ENCODE measurements at places on chromosomes 6 and 20. TPM values are rescaled to one million over a fixed set of nuclear protein-coding genes. Genes with fewer than 3 reads are reported as not detected.

DNA sequence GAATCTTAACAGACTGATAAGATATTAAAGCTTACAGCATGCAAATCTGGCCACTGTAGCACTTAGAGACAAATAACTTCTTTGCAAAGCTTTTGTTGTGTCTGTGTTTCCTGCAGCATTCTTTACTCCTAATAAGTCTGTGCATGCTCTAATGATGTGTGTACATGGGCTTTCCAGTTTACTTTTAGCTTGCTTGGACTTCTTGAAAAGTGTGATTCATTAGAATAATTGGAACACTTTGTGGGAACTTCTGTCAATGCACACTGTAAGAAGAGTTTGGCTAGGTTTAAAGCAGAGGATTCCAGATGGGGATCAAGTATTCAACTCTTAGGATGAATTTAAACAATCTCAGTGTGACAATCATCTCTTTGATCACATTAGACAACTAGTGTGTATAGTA, 22.1 kb upstream of the TINAG start:
- H3K4me1 ChIP-seq = peaks cover 4% of the 10 kb centered on the region
- H3K36me3 ChIP-seq = no peaks in the 10 kb centered on the region
- H3K27me3 ChIP-seq = no peaks in the 10 kb centered on the region
- peak; percentile 66 for DNase-seq

GRCh38 chr20:8267009-8267408, 134.9 kb downstream of the PLCB1 start:
- H3K27me3 ChIP-seq = no peaks in the 10 kb centered on the region
- H3K4me3 ChIP-seq = no peak overlapping the region
- no peak overlapping the region for H3K27ac ChIP-seq
- H3K36me3 ChIP-seq = no peaks in the 10 kb centered on the region
- no peak for DNase-seq
- no peaks in the 10 kb centered on the region for H3K4me1 ChIP-seq

DNA sequence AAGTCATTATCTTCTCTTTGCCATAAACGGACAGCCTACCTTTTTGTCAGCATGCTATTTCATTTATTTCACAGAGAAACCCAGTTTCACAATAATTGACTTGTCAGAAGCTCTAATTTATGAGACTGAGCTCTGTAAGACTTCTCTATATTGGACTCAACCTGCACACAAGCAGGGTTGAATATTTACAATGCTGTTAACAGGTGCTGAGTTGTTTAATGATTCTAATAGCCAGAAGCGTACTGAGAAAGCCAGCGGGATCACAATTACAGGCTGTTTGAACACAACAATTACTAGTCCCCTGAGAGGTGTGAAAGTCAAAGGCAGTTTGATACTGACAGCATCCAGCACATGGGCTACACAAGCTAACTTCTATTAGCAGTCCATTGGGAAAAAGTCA, 128.2 kb upstream of the SIM1 start:
- H3K36me3 ChIP-seq = peaks cover 9% of the 10 kb centered on the region
- H3K4me3 ChIP-seq = no peak overlapping the region
- H3K27me3 ChIP-seq = no peaks in the 10 kb centered on the region
- no peak for DNase-seq

DNA sequence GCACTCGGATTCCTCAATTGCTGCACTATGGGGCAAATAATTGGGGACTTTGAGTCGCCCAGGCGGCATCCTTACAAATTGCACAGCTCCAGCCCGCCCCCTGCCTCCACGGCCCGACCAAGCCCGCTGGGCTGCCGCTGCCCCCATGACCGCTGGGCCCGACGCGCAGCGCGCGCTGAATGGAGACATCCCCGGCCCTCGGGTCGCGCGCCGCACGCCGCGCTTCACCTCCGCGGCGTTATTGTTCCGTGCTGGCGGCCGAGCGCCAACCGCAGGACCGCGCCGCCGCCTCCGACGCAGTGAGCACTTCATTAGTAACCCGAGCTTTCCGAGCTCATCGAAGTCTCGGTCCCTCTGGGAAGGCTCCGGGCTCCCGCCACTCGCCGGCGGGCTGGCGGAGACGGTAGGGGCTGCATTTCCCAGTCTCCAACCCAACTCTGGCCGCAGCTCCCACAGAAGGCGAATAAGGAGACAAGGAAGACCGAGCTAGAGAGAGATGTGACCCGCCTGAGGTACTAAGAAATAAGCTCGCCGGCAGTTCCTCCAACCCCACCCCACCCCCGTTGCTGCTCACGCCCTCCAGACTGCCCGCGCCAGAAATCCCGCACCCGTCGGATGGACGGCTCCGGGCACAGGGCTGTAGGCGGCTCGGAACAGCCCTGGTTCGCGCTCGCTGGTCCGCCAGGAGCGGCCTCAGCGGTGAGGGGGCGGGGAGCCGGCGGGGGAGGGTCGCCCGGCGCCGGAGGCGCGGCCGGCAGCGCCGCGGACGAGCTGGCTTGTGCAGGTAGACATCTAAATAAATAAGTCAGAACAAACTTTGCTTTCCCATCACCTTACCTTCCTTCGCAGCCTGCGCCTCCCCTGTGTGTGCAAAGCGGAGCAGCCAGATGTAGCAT, 703 bp downstream of the EPHA7 start:
- no peak overlapping the region for H3K27ac ChIP-seq
- peak; percentile 27 for DNase-seq
- peaks cover 8% of the 10 kb centered on the region for H3K4me1 ChIP-seq
- H3K4me3 ChIP-seq = peak overlapping the region; percentile 78
- no peaks in the 10 kb centered on the region for H3K36me3 ChIP-seq

C20orf141 gene
- total RNA-seq = not detected

- no peaks in the 10 kb centered on the region for H3K36me3 ChIP-seq
- H3K27me3 ChIP-seq = no peaks in the 10 kb centered on the region
- no peaks in the 10 kb centered on the region for H3K4me1 ChIP-seq
Observed at GRCh38 chr6:144782634-144783033, 497.5 kb downstream of the UTRN start.

GRCh38 chr6:101516578-101516977, 123.1 kb downstream of the GRIK2 start:
- no peaks in the 10 kb centered on the region for H3K36me3 ChIP-seq
- H3K27ac ChIP-seq = no peak overlapping the region
- DNase-seq = no peak
- H3K27me3 ChIP-seq = no peaks in the 10 kb centered on the region
- H3K4me1 ChIP-seq = no peaks in the 10 kb centered on the region

DNA sequence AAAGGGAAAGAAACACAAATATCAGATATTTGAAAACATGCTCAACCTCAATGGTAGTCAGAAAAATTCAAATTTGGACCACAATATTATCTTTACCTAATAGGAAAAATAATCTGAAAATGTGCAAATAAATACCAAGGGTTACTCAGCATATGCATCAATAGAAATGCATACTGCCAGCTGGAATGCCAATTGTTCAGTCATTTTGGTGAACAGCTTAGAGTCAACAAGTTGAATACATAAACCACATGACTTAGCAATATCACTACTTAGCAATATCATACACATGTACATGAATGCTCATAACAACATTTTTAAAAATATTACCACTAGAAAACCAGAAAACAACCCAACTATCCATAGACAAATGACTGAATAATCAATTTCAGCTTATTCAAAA, 212.7 kb downstream of the PTPRK start:
- no peak overlapping the region for H3K4me3 ChIP-seq
- no peaks in the 10 kb centered on the region for H3K36me3 ChIP-seq
- H3K27me3 ChIP-seq = no peaks in the 10 kb centered on the region
- peaks cover 3% of the 10 kb centered on the region for H3K4me1 ChIP-seq
- H3K27ac ChIP-seq = no peak overlapping the region

SNAI1 gene
- 9.1 TPM for total RNA-seq

DNA sequence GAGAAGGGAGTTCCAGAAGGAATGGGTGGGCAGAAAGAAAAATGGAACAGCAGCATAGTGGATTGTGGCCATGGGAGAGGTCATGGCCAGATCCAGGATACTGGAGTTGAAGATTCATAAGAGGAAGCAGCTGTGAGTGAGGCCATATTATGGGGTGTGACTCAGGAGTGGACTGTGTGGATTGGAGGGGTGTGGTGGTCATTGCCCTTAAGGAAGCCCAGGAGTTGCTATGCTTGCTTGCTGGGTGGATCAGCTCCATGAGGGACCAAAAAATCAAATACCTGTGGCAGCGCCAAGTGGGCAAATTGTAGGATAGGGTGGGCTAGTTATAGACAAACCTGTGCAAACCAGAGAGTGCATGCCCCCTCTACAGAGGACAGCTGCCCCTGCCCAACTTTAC, 18.3 kb downstream of the LRRC1 start:
- no peaks in the 10 kb centered on the region for H3K4me1 ChIP-seq
- H3K27me3 ChIP-seq = no peaks in the 10 kb centered on the region
- H3K36me3 ChIP-seq = no peaks in the 10 kb centered on the region
- no peak overlapping the region for H3K27ac ChIP-seq
- DNase-seq = no peak
- no peak overlapping the region for H3K4me3 ChIP-seq

DNA sequence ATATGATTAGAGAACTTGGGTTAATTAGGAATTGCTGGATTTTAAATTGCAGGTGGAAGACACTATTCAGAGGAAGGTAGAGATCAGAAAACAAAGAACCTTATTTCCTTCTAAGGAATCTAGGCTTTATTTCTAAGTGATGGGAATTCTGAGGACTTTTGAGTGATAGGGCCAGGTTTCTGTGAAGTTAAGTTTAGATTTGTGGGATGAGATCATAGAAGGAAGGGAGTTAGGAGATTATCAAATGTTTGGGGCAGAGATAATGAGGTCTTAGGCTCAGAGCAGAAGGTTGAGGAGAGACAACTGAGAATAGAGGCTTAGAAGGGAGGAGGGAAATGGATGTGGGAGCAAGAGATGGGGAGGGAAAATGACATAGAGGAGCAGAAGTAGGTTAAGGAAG, 109.7 kb upstream of the MMS22L start:
- no peak overlapping the region for H3K4me3 ChIP-seq
- no peak overlapping the region for H3K27ac ChIP-seq
- no peaks in the 10 kb centered on the region for H3K4me1 ChIP-seq
- no peaks in the 10 kb centered on the region for H3K36me3 ChIP-seq
- no peak for DNase-seq

SLC4A11 gene
- 3.9 TPM for total RNA-seq

DNA sequence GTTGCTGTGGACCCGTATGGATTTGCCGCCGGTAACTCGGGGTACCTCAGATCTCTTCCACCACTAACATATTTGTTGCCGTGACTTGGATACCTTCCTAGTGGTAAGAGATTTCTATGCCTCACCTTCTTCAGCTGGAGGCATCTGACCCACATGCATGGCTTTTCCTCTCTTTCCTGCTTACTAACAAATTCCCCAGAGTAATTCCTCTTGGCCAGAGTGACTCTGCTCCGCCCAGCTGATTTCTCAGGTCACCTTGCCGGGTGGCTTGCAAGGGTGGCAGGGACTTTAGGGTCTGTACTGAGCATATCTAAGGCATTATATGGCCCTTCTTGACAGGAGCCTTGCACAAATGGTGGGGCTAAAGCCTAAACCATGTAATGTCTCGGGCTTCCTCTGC, 38.2 kb downstream of the FAM184A start:
- no peaks in the 10 kb centered on the region for H3K27me3 ChIP-seq
- H3K4me3 ChIP-seq = no peak overlapping the region
- no peak for DNase-seq
- no peaks in the 10 kb centered on the region for H3K36me3 ChIP-seq

GRCh38 chr20:32902456-32903420, 44.0 kb downstream of the EFCAB8 start:
- H3K4me1 ChIP-seq = peaks cover 3% of the 10 kb centered on the region
- H3K36me3 ChIP-seq = no peaks in the 10 kb centered on the region
- H3K27ac ChIP-seq = no peak overlapping the region
- no peaks in the 10 kb centered on the region for H3K27me3 ChIP-seq
- no peak overlapping the region for H3K4me3 ChIP-seq

All from astrocyte (in vitro differentiated cells and primary cell).